T-helper 17 cell (primary cell): ENCODE measurements at places on chromosomes 2 and 18.

- DNase-seq: no peak
Observed at GRCh38 chr2:25123682-25124081, 44.7 kb downstream of the POMC start.

- no peak for DNase-seq
Observed at GRCh38 chr2:88854528-88854927, 163.1 kb downstream of the RPIA start.

DNA sequence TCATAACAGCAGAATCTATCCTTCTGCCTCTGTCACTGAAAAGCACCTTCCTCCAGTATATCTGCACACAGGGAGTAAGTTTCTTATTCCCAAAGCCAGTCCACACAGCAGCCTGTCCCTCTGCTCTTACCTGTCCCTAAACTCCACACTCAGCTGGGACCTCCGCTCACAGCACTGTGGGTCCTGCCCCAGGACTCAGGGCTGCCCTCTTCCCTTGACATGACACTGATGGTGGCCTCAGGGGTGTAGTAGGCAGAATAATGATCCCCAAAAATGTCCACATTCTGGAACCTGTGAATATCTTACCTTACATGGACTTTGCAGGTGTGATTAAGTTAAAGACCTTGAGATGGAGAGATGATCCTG, 39.7 kb upstream of the EML4 start:
- DNase-seq: no peak

GRCh38 chr2:228140934-228141528, 40.5 kb downstream of the SPHKAP start:
- no peak for DNase-seq

DNA sequence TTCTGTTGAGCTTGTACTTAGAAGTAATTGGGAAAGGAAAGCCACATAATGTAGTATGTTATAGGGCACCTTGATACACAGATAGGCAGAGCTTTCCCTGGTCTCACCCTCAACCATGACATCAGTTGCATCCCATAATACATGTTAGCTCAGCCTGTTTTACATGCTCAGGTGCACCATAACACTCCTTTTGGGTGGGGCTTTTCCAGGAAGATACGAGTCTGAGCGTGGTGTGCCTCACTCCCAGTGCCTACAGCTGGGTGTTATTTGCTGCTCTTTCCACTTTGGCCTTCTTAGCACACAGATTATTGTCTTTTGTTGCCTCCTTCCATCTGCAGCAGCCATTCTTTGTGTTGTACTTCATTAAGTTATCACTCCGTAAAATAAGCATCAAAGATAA, 11.9 kb downstream of the TTC39C start:
- no peak for DNase-seq

DNA sequence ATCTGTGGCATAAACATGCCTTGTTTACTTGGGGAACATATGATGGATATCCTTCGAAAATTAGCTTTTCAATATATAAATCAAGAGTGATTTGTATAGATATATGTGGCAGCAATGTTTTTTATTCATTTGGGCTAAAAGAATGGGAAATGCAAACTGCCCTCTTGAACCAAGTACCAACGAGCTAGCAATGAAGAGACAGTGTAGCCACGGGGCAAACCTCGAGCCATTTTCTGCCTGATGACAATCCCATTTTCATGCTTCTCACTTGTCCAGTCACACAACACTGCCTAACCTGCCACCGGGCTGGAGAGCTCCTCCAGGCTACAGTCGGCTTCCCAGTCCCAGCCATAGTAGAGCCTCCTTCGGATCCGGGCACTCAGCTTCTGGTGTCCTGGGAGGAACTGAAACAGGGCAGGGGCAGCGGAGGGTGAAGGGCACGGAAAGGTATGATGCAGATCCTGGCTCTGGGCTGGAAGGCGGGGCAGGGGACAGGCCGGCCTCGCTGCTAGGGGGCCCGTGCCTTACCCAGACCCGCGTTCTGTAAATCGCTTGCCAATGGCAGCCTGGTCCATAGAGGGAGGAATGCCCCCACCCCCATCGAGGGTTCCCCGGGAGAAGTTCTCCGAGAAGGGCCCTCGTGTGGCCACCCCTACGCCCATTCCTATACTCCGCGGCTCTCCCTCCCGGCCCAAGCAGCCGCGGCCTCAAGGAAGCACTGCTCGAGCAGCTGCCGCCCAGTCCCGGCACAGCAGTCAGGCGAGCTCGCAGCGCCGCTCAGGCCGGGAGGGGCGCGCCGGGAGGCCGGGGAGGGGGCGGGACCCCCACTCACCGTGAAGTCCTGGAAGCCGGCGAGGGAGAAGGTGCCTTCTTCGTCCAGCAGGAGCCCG, 552 bp downstream of the CNPPD1 start:
- peak; percentile 36 for DNase-seq

GRCh38 chr2:177812713-177813396, 259.7 kb downstream of the PDE11A start:
- DNase-seq: no peak

DNA sequence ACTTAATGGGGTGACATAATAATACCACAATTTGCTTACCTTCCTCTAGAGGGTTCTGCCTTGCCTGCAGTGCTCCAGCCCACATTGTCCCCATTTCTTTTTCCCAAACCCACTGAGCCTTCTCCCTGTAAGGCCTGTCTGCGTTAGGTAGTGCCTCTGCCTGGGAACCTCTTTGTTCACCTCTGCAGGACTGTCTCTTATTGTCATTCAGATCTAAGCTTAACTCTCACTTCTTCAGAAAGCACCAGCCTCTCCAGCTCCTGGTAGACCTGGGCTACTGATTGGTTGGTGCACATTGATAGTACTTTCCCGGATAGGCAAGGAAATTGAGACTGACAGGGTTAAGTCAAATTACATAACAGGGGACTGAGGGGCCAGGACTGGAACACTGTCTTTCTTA, 49.1 kb downstream of the CCDC85A start:
- no peak for DNase-seq

DNA sequence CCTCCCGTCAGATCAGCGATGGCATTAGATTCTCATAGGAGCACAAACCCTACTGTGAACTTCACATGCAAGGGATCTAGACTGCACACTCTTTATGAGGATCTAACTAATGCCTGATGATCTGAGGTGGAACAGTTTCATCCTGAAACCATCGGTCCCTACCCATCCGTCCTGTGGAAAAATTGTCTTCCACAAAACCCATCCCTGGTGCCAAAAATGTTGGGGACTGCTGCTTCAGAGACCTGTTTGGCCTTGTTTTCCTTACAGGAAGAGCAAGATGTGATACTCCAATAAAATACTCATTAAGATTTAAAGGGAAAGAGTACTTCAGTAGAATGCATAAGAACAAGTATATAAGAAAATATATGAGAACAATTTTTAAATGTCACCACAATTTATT, 71.1 kb downstream of the RNF152 start:
- no peak for DNase-seq

- no peak for DNase-seq
Observed at GRCh38 chr2:75709297-75709696, 1.4 kb downstream of the GCFC2 start.

- DNase-seq: no peak
Observed at GRCh38 chr18:72866901-72867745, 664 bp downstream of the NETO1 start.

- no peak for DNase-seq
Observed at GRCh38 chr2:237045449-237045848, 40.2 kb upstream of the COPS8 start.

DNA sequence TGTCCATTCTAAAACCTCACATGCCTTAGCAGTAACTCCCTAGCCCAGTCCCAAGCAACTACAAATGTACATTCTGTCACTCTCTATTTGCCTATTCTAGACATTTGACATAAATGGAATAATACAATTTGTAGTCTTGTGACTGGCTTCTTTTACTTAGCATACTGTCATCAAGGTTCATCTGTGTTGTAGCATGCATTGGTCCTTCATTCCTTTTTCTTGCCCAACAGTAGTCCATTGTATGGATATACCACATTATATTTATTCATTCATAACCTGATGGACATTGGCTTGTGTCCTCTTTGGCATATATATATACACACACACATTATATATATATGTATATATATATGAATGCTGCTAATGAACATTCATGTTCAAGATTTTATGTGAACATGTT, 2.2 kb upstream of the MFSD2B start:
- DNase-seq: no peak

GRCh38 chr2:3154700-3155099, 222.9 kb downstream of the EIPR1 start:
- no peak for DNase-seq

DNA sequence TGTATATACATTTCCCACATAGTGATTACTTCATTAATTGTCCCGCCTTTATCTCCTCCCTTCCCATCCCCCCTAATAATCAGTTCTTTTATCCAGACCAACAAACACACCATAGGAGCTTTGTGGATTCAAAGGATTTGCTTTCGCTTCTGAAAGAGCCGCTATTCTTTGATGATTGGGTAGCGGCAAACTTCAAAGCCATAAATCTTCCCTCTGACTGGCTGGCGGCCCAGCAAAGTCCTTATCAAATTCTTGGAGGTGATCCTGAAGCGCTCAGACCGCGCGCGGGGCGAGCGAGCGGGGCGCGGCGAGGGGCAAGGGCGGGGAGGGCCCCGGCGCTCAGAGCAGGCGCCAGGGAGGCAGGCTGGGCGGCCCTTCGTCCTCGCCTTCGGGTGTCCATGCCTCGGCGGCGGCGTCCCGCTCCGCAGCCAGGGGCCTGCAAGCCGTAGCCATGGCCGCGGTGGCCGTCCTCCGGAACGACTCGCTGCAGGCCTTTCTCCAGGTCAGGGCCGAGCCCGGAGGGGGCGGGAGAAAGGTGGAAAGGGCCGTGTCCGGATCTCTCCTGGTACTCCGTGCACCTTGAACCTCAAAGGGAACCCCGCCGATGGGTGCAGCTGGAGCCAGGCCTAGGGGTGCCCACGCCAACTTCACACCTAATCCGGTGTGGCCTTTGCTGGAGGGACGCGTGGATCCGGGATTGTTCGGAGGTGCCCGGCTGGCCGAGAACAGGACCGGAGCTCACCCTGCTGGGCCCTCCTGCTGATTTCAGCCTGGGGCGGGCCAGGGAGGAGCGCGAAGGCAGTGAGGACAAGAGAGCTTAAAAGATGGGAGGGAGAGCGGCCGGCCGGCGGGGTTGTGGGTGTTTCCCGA, at the start of gene SP5:
SP5 (plus strand) TSS at position 276 of the 870 bp plus-strand sequence; CDS start at position 452, 176 bp downstream.
- no peak for DNase-seq

GRCh38 chr2:54423213-54423612, 32.9 kb upstream of the SPTBN1 start:
- no peak for DNase-seq

- no peak for DNase-seq
Observed at GRCh38 chr2:152499896-152500735, 165.1 kb downstream of the FMNL2 start.

DNA sequence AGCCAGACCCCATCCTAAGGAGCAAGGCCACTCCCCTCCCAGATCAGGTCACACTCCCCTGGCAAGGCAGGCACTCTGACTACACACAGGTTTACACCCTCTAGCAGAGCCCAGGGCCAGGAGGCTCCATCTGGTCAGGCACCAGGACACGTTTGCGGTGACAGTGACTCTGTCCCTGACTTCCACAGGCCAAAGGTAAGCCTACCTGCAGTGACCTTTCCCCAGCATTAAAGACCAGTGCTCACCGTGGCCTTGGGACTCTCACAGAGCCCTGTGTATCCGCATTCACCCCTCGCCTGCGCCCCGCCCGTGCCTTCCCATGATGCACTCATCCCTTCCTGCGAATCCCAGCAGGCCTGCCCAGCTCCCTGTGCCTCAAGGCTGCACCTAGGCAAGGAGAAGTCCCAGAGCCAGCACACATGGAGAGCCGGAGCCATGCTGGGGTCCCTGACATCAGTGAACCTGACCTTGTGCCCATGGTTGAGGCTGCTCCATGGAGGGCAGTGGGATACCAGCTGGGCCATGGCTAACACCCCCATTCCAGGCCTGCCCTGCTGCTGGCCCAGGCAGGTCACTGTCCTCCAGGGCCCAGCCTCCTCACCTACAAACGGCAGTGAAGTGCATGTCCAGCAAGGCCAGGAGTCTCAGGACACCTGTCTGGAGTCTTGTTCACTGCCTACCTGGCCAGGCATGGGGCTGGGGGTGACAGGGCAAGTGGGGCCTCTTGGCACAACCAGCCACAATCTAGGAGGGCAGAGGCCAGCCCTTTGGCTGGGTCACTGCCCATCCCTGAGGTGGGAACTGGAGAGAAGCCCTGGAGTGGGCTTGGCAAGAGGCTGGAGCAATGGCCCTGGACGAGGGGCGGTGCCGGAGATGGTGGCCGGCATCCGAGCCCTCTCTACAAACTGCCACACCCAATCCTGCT, 3.0 kb downstream of the NEURL3 start:
- DNase-seq: no peak

DNA sequence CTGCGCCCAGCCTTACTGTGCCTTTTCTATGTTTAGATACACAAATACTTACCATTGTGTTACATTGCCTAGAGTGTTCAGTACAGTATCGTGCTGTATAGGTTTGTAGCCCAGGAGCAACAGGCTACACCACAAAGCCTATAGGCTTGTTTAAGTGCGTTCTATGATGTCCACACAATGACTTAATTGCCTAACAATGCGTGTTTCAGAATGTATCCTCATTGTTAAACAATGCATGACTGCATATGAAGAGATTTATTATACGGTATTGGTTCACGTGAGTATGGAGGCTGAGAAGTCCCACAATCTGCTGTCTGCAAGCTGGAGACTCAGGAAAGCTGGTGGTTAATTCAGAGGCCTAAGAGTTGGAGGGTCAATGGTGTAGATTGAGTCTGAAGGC, 46.1 kb upstream of the MGAT4A start:
- DNase-seq: no peak

DNA sequence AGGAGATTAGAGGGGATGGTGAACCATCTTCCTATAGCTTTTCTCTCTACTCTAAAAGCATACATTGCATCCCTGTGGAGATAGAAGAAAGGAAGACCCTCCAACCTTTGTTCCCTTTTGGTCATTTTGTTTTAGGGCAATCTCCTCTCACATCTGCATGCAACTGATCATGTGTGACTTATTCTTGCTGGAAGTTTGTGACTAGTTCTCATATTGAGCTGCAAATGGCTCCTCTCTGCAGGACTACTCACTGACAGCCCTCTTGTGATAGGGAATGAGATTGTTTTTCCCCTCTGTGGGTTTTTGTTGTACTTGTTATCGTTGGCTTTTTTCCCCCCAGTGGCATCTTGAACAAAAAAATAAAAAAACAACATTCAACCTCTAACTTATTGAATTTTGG, 416.0 kb upstream of the CNTNAP5 start:
- DNase-seq: no peak

GRCh38 chr18:8041526-8042111, 474.5 kb downstream of the PTPRM start:
- no peak for DNase-seq

- no peak for DNase-seq
Observed at GRCh38 chr2:40213619-40214018, 238.3 kb downstream of the SLC8A1 start.
